Epithelial cell of prostate (primary cell): ENCODE measurements at places on chromosomes 1 and 21.

DNA sequence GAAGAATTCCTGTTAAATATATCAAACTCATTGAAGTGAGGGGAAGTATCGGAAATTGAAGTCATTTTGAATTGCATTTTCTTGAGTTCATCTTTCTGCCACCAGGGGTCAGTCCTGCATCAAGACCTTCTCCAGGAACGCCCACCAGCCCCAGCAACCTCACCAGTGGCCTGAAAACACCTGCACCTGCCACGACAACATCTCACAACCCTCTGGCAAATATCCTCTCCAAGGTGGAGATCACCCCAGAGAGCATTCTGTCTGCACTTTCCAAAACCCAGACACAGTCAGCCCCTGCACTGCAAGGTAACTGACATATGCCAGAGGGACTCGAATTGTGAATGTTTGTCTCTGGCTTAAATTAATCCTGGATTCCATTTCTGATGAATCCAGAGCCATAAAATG lies 22.8 kb upstream of the TARS2 start:
- peak; percentile 14 for DNase-seq

- no peak for DNase-seq
Measured at GRCh38 chr1:4022715-4023114, 122.6 kb upstream of the C1orf174 start.

GRCh38 chr21:41054018-41054578 lies 113.9 kb upstream of the BACE2 start:
- no peak for DNase-seq

DNA sequence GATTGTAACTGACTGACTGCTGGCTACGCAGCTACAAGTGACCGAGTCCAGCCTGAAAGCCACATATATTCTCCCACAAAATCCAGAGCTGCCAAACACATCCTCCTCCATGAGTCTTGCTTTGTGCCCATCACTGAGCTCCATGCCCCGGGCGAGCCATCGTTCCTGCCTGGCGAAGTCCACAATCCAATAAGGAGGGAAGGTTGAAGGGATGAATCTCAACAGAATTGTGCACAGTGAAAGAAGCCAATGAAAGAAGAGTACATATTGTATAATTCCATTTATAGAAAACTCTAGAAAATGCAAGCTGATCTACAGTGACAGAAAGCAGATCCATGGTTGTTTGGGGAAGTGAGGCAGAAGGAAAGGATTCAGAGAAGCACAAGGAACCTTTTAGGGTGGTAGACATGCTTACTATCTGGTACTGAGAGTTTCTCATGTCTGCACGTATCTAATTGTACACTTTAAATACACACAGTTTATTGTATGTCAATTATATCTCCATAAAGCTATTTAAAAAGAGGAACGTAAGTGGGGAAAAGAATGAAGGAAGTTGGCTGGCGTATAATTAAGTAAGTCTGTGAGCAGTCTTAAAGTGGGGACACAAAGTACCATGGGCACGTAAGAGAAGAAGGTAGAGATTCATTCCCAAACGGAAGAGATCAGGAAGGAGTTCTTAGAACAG lies 115.9 kb upstream of the JUN start:
- no peak for DNase-seq

DNA sequence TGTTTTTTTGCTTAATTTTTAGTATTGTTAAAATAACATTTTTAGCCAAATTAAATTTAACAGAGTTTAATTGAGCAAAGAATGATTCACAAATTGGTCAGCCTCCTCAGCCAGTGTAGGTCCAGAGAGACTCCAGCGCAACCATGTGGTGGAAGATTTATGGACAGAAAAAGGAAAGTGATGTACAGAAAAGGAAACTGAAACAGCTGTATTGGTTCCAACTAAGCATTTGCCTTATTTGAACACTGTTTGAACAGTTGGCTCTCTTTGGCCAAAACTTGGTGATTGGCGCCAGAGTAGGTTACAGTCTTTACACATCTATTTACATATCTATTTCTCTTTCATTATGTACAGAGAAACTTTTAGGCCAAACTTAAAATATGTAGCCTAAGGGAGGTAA lies 19.4 kb downstream of the RPS6KC1 start:
- no peak for DNase-seq

GRCh38 chr1:183327434-183328290 lies 90.5 kb downstream of the NMNAT2 start:
- no peak for DNase-seq

DNA sequence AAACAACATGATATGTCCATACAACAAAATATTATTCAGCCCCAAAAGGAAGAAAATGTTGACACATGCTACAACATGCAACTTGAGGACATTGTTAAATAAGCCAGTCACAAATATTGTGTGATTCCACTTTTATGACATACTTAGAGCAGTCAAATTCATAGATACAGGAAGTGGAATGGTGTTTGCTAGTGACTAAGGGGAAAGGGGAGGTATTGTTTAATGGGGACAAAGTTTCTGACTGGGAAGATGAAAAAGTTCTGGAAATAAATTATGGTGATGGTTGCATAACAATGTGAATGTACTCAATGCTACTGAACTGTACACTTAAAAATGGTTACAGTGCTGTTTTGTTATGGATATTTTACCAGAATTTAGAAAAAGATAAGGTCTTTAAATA lies 77.7 kb downstream of the RHOU start:
- no peak for DNase-seq

DNA sequence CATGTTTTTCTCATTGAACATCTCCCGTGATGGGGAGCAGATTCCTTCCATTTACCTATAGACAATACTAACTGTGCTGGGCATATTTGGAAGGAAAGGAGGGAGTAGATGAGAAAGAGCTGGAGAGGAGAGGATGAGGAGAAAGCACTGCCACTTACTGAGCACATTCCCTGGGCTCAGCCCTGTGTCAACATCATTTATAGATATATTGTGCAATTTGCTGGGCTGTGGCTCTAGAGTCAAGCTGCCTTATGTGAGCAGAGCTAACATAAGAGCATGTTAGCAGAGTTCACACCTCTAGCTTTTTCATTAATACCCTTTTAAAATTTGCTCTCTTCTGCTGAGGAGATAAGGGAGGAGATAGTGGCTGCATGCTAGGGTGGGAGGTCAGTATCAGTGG lies 22.3 kb upstream of the CD53 start:
- no peak for DNase-seq

DNA sequence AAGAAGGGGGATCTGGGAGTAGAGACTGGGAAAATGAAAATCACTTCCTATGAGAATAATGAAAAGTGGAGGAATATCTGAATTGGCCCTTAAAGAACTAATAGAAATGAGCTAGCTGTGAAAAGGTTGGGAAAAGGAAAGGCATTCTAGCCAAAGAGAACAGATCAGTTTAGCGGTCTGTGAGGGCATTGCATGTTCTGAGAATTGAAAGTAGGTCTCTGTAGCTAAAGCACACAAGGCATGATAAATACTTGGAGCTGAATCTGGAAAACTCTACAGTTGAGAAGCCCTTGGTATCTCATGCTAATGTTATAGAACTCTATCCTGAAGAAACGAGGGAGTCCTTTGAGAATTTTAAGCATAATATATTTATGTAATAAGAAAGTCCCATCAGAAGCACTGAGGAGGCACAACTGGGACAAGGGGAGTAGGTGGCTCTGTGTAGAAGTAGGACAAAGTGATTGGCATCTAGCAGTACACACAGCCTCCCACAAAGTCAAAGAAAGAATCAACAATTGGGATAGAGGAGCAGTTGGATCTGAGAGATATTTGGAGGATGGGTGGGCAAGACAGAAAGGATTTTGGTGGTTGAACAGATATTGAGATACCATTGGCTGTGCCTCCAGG lies 78.7 kb downstream of the GREM2 start:
- DNase-seq: no peak

DNA sequence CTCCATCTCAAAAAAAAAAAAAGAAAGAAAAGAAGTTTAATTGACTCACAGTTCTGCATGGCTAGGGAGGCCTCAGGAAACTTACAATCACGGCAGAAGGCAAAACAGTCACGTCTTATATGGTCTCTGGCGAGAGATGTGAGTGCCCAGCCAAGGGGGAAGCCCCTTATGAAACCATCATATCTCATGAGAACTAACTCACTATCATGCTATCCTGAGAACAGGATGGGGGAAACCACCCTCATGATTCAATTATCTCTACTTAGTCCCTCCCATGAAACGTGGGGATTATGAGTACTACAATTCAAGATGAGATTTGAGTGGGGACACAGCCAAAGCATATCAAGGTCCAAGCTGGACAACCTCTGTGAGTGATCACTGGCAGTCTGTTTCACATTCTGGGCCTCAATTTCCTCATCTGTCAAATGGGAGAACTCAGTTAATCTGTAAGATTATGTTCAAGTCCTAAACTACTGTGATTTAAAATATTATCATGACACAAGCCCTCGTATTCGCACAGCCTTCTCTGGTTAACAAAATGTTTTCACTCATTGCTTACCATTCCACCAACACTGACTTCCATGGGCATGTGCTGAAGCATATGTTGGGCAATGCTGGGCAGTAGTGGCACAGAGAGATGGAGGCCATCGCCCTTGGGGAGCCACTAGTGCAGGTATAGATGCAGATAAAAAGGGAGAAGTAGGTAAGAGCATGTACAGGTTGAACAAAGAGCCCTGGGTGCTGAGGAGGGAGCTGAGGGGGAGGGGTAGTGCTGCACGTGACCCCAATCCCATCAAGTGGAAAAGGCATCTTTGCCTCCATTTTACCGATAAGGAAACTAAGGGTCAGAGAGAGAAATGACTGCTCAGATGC lies 46.2 kb upstream of the SLC2A1 start:
- DNase-seq: no peak

- no peak for DNase-seq
Measured at GRCh38 chr1:207298186-207298585, 23.3 kb upstream of the CD55 start.

DNA sequence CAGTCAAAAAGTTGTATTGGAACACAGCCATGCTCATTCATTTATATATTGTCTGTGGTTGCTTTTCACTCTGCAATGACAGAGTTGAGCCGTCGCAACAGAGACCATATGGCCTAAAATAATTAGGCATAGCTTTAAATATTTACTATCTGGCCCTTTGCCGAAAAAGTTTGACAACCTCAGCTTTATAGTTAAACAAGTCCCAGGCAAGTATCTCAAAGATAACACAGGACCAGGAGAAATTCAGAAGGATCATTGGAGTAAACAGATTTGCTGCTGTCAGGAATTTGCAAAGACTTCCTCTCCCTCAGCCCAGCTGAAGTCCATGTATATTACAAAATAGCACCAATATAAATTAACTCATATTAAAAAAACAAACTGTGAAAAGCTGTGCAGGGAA lies 34.4 kb downstream of the NID1 start:
- no peak for DNase-seq

GRCh38 chr1:110857964-110858948 lies 14.7 kb upstream of the CD53 start:
- peak; percentile 8 for DNase-seq

- DNase-seq: no peak
Measured at GRCh38 chr1:47713975-47714767, 276.3 kb downstream of the FOXD2 start.

- DNase-seq: no peak
Measured at GRCh38 chr1:17611991-17612390, 72.5 kb downstream of the ARHGEF10L start.
